Activated effector memory CD4-positive, alpha-beta T cell treated with anti-CD3 and anti-CD28 coated beads, Interleukin-2, amount 50 U/mL, for 16 hours (primary cell): ENCODE measurements at places on chromosomes 7 and 10.

- DNase-seq = no peak
Measured at GRCh38 chr10:111747751-111748150, 435.8 kb downstream of the GPAM start.

DNA sequence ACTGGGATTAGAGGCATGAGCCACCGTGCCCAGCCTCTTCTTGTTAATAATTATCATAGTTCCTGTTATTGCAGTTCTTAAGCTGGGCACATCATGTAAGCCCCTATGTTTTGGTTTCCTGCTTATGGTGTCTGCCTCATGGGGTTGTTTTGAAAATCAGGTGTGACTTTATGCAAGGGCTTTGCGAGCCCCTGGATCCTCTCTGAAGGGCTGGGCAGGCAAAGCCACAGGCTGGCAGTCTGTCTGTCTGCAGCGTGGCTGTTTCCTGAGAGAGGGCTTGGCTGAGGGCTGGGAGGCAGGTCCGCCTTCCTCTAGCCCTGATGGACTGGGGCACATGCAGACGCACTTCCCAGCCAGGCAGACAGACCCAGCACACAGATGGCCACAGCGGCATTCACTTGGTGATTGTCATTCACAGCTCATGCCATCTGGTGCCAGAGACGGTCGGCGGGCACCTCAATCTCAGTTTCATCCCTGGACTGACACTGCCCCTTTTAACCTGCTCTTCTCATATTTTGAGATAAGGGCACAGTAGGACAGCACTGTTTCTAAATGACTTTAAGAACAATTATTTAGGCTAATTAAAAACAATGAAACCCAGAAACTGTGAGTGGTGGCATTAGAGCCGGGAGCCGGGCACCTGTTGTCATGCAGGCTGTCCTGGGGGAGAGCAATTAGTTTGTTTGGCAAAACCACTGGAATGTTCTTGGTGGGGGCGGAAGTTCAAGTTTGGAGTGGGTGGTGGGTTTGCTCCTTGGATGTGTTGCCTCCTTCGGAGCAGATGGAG lies 35.5 kb downstream of the RBM20 start:
- DNase-seq = no peak

DNA sequence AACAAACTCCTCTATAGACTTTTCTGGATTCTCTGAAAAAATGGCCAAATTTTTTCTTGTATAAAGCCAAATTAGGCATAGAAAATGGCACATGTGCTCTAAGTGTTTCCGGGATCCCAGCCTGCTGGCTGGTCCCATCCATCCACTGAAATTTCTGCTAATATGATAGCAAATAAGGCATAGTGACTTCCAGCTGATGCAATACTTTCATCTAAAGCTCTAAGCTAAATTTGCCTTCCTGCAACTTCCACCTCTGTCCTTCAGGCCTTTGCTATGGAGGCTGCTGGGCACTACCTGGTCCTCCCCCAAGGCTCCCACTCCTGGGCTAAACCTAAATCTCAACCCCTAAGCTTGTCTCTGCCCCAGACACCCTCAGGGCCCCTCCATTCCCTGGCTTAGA lies 20.5 kb downstream of the MYH16 start:
- no peak for DNase-seq

DNA sequence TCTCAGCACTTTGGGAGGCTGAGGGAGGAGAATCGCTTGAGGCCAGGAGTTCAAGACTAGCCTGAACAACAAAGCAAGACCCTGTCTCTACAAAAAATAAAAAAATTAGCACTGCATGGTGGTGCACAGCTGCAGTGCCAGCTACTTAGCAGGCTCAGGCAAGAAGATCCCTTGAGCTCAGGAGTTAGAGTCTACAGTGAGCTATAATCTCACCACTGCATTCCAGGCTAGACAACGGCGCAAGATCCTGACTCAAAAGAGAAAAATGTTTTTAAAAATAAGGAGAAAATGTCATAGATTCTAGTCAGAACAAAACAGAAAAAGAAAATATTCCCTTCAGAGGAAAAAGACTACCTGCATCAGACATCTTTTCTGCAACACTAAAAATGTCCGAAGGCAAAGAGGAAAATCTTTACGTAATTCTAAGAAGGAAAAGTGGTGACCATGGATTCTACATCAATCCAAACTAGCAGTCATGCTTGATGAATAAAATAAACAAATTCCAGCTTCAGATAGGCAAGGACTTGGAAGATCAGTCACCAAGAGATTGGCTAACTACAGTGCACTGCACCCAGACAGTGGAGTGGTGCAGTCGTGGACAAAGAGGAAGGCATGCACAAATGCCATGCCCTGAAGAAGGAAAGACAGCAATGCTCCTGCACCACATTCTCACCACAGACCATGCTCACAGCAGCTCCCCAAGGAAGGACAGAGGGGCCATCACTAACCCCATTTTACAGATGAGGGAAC lies 54.3 kb downstream of the ERCC6 start:
- DNase-seq = no peak

DNA sequence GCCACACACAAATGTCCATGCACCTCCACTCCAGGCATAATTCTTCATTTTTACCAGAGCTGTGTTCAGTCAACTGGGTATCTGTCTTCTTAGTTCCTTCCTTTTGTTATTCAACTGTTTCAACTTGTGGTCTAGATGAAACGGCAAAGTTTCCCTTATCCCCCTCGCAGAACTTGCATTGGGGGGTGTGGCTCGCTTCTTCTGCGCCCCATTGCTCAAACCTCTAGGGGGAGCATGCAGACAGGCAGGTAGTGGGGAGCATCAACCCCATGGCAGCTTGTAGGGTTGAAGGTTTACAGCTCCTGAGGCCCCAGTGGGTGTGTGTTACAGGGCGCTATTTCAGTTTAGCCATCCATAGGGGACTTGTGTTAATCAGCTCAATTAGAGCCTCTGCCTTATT lies 38.3 kb upstream of the COBL start:
- no peak for DNase-seq

DNA sequence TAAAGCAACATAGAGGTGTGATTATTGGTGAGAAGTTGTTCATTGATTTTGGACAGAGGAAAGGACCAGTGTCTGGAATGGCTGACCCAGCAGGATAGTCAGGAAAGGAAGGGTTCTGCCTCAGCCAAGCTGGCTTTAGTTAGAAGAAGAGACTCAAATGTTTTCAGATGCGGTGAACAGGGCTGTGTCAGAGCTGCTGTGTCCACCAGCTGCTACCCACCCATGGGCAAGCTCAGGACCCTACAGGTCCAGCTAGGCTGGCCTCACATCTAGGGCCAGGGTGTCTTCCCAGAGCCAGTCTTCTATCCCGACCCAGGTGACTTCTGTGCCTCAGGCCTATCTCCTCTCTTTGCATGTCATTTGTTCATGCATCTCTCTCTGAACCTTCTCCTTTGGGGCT lies 37.3 kb upstream of the CXCL12 start:
- DNase-seq = no peak

- no peak for DNase-seq
Measured at GRCh38 chr10:111986079-111986478, 197.5 kb downstream of the GPAM start.

- DNase-seq = peak; percentile 39
Measured at GRCh38 chr7:150384406-150385301, 5.5 kb downstream of the ZNF775 start.

DNA sequence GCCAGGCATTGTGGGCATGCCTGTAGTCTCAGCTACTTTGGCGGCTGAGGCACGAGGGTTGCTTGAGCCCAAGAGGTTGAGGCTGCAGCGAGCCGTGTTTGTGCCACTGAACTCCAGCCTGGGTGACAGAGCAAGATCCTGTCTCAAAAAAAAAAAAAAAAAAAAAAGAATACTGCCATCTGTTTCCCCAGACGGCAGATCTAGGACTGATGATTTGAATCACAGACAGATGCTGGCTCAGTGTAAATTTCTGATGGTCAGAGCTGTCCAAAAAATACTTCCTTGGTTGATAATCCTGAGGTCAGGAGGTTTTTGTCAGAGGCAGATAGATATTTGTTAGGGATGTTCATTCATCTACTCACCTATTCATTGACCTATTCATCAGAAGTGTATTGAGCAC lies 130.7 kb downstream of the REEP3 start:
- no peak for DNase-seq

GRCh38 chr10:28704464-28705161 lies 27.3 kb downstream of the BAMBI start:
- no peak for DNase-seq

DNA sequence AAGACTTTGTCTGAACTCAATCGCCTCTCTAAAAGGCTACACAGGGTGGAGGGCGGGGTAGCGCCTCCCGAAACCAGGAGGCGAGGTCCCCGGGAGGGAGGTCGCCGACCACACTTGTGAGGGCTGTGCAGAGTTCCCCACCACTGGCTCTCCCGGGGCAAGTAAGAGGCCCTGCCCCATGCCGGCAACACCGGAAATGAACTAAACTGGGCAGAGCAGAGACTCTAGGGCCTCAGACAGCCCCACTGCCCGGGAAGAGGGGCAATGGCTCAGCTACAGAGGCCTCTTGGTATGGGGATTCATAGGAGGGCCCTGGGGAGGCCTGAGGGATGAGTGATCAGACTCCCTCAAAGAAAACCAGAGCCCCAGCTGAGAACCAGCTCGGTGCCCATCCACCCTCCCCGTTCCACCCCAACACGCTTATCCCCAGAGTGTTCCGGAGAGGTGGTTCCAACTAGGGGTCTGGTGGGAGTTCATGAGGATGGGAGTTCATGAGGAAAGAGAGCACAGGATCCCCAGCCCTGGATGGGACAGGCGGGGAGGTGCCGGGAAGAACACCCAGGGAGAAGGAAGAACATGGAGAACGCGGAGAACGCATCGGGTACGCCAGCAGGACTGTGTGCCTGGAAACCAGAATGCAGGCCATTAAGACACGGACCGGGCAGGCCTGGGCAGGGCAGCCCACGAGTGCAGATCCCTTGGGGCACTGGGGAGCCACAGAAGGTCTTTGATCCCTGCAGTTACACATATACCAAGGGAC lies 89.4 kb upstream of the MYL10 start:
- no peak for DNase-seq

DNA sequence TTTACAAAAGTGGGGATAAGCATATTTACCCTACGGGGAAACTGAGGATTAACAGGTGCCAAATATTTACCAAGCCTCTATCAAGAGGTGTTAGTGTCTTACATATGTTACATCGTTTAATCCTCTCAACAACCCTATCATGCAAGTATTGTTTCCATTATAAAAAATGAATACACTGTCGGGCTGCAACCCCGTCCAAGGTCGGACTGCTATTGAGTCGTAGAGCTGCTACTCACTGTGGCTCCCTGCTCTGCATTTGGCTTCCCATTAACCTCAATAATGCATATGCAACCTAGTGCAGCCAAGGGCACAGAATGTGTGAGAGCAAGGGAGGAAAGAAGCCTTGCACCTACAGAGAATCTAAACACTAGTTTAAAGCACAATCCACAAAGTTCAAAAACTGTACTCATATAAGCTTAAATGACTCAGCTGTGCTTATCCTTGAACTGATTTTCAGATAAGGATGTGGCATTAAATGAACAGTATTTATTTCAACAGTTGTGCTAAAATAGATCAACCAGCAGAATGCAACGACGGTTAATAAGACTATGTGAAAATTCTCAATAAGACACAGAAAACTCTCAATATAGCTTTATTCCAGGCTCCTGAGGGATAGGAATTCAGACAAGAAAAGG lies 49.9 kb downstream of the UBE2H start:
- no peak for DNase-seq

GRCh38 chr10:124918191-124918830 lies 23.6 kb upstream of the ZRANB1 start:
- DNase-seq = peak; percentile 63

DNA sequence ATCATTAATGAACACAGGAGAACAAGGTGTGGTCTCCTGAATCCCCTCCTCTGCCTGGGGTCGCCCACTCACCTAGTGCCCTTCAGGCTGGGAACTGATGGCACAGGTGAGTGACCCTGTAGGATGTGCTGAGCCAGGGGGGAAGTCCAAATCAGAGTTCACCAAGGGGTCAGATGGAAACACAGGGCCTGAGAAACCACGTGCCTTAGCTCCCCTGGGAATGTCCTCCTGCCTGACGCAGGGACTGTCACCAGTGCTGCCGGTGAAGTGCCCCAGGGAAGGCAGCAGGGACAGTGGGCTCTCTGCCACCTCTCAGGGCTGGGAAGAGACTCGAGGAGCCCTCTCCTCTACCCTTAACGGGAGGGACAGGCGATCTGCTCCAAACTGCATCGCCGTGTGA lies 5.8 kb upstream of the PYROXD2 start:
- DNase-seq = no peak

DNA sequence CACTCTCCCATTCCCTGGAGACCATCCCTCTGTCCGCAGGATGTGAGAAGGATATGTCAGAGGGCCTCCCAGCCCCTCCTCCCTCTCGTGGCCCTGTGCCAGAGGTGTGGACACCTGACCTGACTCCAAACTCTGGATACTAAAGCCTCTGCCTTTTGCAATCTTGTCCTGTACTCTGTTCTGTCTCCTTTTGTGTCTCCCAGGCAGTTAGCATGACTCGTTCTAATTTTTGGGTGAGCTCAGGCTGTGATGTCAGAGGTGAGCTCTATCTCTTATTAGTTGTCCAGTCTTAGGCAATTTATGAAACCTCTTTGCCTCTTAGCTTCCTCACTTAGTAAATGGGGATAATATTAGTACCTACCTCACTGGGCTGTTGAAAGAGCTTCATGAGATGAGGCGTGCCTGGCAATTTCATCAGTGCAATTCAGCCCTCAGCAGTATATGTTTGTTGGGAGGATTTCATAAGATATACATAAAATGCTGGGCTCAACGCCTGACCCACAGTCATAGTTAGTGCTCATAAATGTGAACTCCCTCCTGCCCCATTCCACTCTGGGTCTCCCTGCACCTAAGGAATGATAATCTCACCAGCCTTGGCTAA lies 10.9 kb downstream of the MARVELD1 start:
- no peak for DNase-seq

DNA sequence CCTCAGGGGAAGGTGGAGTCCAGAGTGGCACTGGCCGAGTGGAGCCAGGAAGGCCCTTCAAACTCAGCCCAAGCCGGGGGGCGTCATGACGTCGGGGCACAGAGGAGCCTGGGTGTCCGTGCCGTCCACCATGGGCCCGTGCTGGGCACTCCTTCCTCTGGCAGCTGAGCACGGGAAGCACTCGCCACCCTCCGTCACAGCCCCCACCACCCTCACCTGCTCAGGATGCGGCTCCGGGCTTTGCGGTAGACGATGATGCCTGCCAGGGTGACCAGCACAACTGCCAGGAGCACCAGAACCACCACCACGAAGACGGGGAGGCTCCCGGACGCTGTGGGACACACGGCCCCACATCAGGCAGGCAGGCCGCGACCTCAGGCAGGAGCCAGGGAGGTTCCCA lies 8.1 kb downstream of the ADAM8 start:
- no peak for DNase-seq

- DNase-seq = no peak
Measured at GRCh38 chr7:76191783-76192240, 9.9 kb upstream of the SRRM3 start.

DNA sequence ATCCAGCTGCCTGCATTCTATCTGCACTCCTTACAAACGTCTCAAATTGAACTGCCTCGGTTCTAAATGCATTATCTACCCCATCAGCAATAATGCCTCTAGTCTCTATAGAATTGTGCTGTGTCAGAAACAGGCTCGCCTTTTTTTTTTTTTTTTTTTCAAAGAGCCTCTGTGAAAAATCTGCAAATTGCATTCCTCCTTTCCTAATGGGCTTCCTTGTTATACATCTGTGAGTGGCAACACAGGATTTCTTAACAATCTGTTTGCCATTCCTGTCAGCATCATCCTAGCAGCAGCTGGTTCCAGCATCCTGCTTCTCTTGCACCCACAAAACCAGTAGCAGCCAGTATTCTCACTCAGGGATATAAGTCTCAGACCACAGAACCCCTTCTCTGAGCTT lies 413.5 kb upstream of the SEMA3D start:
- DNase-seq = no peak
